Posterior cingulate gyrus (tissue), 11 donors: ENCODE measurements at places on chromosomes 13 and 19.

DNA sequence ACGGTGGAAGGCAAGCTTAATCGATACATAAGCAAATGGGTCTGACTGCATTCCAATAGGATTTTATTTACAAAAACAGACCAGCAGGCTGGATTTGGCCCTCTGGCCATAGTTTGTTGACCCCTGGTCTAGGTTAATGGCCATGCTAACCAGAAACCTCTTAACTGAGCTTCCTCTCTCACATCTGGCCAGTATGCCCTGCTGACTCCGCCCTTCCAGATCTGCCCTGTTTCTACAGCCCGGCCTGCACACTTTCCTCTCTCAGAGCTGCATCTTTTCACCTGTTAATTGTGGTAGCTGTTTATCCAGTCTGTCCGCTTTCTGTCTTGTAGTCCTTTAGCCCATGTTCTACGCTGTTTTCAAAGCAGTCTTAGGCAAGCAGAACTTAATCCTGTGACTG is 25.6 kb downstream of the EDNRB start:
- no peak for DNase-seq

- no peak for DNase-seq
Observed at GRCh38 chr13:103130681-103131210, 64.5 kb upstream of the SLC10A2 start.

DNA sequence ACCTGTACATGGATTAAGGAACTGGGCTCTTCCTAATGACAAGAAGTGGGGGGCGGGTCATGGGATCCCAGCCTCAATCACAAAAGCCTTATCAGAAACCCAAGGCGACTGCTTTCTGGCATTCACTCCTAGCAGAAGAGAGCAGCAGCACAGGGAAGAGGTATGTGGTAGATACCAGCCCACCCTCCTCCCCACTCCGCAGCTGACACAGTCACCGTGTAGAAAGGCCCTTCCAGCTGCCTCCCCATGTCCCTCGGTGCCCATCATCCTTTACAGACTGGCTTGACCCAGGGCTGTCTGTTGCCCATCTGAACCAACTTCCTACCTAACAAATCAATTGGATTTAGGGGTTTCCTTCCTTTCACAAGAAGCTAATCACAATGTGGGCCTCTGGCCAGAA is 3.1 kb upstream of the DHRS12 start:
- DNase-seq, result no peak

GRCh38 chr19:57664269-57665127 is 4.2 kb upstream of the ZSCAN4 start:
- DNase-seq, result peak; percentile 91

DNA sequence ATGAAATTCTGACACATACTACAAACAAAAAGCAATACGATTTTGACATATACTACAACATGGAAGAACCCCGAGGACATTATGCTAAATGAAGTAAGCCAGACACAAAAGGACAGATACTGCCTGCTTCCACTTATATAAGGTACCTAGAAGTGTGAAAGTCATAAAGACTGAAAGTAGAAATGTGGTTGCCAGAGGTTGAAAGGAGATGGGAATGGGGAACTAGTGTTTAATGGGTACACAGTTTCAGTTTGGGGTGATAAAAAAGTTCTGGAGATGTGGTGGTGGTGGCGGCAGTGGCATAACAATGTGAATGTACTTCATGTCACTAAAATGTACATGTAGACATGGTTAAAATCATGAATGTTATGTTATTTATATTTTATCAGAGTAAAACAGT is 12.1 kb upstream of the NDFIP2 start:
- no peak for DNase-seq
